CD4-positive, alpha-beta T cell treated with Interleukin-17A for 1 hour (primary cell): ENCODE measurements at places on chromosomes 3 and 15.

GRCh38 chr15:32831485-32831884 is 113.7 kb downstream of the GREM1 start:
- DNase-seq: no peak

GRCh38 chr15:42143866-42144625 is 12.4 kb downstream of the PLA2G4F start:
- DNase-seq: no peak

DNA sequence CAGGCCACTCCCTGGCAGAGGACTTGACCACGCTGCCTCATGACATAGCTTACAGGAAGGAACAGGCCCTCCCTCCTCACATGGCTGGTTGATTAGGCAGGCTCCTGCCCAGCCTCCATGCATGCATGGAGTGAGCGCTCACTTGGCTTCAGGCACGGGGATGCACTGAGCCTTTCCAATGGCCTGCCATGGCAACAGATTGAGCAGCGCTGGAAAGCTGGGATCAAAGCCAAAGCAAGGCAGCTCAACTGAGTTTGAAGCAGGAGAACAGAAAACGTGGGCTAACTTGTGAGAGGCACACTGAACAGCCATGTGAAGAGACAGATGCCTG is 5.9 kb upstream of the GRAMD2A start:
- no peak for DNase-seq

GRCh38 chr3:128498901-128499530 is 6.0 kb upstream of the GATA2 start:
- no peak for DNase-seq

GRCh38 chr3:78348664-78349063 is 1308.8 kb downstream of the ROBO2 start:
- no peak for DNase-seq

DNA sequence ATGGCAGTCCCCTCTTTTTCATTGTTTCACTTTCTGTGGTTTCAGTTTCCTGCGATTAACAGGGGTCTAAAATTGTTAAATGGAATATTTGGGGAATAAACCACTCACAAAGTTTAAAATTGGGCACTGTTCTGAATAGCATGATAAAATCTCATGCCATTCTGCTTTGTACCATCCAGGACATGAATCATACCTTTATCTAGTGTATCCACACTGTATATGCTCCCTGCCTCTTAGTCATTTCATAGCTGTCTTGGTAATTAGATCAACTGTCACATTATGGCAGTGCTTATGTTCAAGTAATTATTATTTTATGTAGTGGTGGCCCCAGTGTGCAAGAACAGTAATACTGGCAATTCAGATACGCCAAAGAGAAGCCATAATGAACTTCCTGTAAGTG is 734.5 kb downstream of the ZPLD1 start:
- DNase-seq: no peak

- DNase-seq: no peak
Measured at GRCh38 chr15:98276018-98276417, 315.5 kb downstream of the ARRDC4 start.

- DNase-seq: no peak
Measured at GRCh38 chr15:87877114-87877810, 379.3 kb downstream of the NTRK3 start.

GRCh38 chr15:52617026-52617425 is 48.2 kb upstream of the ARPP19 start:
- no peak for DNase-seq

- no peak for DNase-seq
Measured at GRCh38 chr3:145889730-145890129, 271.3 kb downstream of the PLOD2 start.

GRCh38 chr15:70586241-70586640 is 177.1 kb downstream of the UACA start:
- DNase-seq: no peak

DNA sequence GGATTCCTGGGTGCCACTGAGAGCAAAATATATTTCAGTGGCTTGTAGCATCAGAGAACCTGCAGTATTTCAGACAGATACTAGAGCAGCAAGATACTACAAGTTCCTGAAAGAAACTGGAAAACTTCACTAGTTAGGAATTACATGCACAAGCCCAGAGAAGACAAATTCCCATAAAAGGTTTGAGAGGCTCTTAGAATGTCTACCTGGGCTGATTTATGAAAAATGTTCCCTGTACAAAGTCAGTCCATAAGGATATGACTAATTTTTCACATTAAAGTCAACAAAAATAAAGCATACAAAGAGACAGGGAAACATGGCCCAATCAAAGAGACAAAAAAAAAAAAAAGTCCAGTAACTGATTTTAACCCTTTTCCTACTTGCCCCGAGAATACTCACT is 302.6 kb downstream of the POLQ start:
- no peak for DNase-seq

GRCh38 chr3:37984051-37984450 is 6.5 kb upstream of the VILL start:
- no peak for DNase-seq

- DNase-seq: no peak
Measured at GRCh38 chr3:149581248-149581647, 76.6 kb downstream of the WWTR1 start.

- DNase-seq: no peak
Measured at GRCh38 chr15:39869858-39870515, 50.1 kb downstream of the GPR176 start.

DNA sequence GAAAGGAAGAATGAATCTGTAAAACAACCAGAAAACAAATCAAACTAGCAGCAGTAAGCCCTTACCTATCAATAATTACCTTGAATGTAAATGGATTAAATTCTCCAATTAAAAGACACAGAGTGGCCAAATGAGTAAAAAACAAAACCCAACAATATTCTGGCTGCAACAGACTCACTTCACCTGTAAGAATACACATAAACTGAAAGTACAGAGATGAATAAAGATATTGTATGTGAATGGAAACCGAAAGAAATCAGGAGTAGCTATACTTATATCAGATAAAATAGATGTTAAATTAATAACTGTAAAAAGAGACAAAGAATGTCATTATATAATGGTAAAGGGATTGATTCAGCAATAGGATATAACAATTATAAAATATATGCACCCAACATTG is 514.5 kb upstream of the DPPA4 start:
- DNase-seq: peak; percentile 7

DNA sequence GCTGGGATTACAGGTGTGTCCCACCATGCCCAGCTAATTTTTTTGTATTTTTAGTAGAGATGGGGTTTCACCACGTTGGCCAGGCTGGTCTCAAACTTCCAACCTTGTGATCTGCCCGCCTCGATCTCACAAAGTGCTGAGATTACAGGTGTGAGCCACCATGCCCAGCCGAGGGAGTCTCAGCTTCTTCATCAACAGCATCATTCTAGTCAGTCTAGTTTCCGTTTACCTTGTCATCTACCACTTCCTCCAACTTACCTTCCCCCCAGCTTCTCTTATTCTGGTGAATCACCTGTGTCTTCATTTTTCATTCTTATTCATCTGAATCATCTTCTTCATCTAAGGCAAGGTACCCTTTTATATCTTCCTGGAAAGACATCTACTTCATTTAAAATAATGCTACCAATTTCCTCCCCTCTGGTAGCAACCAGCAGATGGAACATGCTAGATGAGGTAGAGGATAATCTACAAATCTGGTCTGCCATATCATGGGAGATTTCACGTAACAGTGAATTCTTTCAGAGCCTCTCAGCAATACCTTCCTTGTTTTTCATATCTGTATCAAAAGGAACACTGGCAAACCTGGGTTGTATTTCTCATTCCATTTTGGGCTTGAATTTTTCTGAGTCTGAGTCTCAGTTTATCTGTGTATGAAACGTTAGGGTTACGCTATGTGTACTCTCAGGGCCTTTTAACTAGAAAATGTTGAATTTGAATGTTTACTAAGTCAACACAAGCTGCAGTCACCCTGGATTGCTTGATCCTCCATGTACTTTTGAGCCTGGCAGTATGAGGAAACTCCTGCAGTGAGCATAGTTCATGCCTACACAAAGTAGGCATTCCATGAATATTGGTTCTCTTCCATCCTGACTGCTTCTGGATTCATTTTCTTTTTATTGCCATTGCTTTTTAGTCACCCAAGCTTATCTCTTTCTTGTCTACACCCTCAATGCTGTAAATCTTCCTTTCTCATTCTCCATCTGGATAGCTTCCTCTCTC is 16.8 kb downstream of the LPP start:
- DNase-seq: peak; percentile 61

DNA sequence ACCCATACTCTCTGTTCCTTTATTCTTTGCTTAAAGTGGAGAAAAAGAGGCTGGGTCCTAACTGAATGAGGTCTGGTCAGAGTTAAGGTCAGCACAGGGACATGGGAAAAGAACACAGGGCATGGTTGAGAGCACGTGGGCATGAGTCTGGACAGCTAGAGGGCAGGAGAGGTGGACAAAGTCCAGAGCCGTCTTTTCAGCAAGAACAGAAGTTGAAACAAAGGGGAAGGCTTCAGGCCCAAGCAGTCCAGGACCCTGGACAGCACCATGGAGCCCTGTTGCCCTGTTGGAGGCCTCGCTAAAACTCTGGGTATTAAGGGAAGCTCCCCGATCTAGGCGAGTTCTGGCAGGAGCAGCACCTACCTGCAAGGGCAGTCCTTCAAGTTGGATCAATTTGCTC is 50.7 kb downstream of the XYLB start:
- no peak for DNase-seq

DNA sequence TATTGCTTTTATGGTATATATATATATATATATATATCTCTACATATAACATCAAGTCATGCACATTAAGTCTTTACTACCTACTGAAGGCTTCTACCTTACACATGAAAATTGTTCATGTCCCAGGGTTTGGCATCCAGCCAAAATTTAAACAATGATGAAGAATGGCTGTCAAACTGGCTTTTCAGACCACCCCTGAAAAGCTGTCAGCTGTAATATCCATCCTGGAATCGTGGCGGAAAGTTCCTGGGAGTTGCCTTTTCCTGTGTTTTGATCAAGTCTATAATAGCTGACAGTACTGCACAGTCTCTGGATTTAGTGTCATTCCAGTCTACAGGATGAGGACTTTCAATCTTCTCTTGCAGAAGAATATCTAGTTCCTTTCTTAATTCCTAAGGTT is 48.3 kb downstream of the DHX36 start:
- DNase-seq: no peak

DNA sequence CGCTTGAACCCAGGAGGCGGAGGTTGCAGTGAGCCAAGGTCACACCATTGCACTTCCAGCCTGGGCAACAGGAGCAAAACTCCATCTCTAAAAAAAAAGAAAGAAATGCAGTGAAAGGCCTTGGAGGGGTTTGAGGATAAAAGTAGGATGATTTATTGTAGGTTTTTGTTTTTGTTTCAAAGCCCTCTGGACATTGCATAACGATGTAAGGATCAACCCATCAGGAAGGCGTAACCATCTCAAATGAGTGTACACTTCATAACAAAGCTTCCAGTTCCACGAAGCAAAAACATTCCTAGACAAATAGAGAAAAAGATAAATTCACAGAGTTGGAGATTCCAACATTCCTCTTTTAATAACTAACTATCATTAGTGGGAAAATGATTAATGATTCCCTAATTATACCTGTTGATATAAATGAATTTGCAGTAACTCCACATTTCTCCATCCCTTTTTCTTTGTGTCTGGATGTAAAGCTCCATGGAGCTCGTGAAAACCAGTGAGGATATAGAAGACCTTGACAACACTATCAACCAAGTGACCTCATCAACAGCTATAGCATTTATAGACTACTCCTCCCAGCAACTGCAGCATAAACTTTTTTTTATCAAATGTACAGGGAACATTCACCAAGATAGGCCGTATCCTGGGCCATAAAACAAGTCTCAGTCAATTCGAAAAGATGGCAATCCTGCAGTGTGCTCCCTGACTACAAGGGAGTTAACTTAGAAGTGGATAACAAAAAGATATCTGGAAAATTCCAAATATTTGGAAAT is 48.7 kb upstream of the PPP4R2 start:
- no peak for DNase-seq

DNA sequence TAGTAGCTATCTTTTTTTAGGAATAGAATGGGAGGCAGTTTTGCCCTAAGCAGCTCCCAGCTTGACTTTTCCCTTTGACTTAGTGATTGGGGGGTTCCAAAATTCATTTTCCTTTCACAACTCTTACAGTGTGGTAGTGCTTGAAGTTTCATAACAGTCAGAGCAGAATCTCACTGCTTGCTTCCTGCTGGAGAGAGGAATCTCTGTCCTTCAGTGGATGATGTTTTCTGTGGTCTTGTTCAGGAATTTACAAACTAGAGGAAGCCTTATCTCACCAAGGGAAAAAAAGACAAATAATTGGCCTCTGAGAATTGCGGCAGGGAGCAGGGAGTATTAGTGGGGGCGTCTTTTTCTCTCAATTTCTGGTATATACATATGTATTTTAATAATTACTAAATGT is 326.6 kb upstream of the C2CD4B start:
- no peak for DNase-seq

- no peak for DNase-seq
Measured at GRCh38 chr3:195268576-195269309, 2.2 kb downstream of the XXYLT1 start.

- peak; percentile 14 for DNase-seq
Measured at GRCh38 chr15:64503197-64503596, 42.8 kb downstream of the ZNF609 start.

- no peak for DNase-seq
Measured at GRCh38 chr3:15303728-15304127, 28.7 kb downstream of the SH3BP5 start.

DNA sequence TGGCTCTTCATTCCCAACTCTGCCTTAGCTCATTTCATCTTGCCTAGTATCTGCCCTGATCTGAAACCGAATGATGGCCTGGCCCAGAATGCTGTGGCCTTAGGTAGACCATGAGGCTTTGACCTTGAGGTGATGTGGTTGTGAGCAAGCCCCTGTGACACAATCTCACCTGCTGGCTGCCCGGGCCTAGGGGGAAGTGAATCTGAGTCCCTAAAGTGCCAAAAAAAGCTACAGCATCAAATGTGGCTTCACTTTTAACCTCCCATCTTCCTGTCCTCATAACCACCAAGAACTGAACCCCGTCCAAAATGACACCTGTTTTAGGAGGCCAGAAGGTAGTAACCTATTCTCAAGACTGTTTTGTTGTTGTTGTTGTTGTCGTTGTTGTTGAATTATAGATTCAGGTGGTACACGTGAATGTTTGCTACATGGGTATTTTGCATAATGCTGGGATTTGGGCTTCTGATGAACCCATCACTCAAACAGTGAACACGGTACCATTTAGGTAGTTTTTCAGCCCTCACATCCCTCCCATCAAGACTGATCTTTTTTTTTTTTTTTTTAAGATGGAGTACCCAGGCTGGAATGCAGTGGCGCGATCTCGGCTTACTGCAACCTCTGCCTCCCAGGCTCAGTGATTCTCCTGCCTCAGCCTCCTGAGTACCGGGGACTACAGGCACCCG is 54.6 kb downstream of the MCCC1 start:
- DNase-seq: no peak

GRCh38 chr15:85004550-85004949 is 22.9 kb downstream of the PDE8A start:
- no peak for DNase-seq

- DNase-seq: no peak
Measured at GRCh38 chr3:140094487-140094886, 159.5 kb downstream of the CLSTN2 start.

- DNase-seq: no peak
Measured at GRCh38 chr15:101156509-101157159, 95.2 kb downstream of the CHSY1 start.
